ENCODE measurements at places on chromosomes 13 and 19.

GRCh38 chr13:66809485-66809884 lies 420.7 kb downstream of the PCDH9 start:
- DNase-seq = no peak

- DNase-seq = no peak
These were observed 5.8 kb upstream of the JUNB start for GRCh38 chr19:12785431-12786031.

- no peak for DNase-seq
These were observed 2.0 kb upstream of the PVR start for GRCh38 chr19:44641501-44642265.

- DNase-seq = peak; percentile 44
These were observed 37.7 kb upstream of the MCF2L start for GRCh38 chr13:112931028-112931934.

- DNase-seq = no peak
These were observed 18.3 kb downstream of the ZNF587 start for GRCh38 chr19:57867868-57868492.

GRCh38 chr13:48186722-48187121 lies 46.3 kb upstream of the ITM2B start:
- no peak for DNase-seq

- DNase-seq = no peak
These were observed 9.2 kb upstream of the ZNF358 start for GRCh38 chr19:7506385-7507328.

DNA sequence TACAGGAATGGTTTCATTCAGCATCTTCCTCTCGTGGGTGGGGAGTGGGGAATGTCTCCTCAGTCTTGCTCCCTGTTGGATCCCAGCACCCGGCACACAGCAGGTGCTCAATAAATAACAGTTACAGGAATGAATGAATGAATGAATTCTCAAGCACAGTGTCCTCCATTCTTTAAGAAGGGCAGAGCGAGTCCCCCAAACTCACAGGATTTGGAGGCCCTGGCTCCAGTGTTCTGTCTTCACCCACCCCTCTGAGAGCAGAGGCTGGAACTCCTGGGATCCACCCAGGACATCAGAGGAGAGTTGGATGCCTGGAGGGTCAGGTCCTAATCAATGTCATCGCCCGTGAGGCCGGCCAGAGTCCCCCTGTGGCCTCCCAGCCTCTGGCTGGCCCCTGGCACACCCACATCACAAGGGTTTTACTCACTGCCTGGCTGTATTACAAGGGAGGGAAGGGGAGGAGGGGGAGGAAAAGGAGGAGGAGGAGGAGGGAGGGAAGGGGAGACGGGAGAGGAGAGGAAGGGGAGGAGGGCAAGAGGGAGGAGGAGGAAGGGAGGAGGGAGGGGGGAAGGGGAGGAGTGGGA lies 8.7 kb upstream of the CREB3L3 start:
- DNase-seq = no peak

DNA sequence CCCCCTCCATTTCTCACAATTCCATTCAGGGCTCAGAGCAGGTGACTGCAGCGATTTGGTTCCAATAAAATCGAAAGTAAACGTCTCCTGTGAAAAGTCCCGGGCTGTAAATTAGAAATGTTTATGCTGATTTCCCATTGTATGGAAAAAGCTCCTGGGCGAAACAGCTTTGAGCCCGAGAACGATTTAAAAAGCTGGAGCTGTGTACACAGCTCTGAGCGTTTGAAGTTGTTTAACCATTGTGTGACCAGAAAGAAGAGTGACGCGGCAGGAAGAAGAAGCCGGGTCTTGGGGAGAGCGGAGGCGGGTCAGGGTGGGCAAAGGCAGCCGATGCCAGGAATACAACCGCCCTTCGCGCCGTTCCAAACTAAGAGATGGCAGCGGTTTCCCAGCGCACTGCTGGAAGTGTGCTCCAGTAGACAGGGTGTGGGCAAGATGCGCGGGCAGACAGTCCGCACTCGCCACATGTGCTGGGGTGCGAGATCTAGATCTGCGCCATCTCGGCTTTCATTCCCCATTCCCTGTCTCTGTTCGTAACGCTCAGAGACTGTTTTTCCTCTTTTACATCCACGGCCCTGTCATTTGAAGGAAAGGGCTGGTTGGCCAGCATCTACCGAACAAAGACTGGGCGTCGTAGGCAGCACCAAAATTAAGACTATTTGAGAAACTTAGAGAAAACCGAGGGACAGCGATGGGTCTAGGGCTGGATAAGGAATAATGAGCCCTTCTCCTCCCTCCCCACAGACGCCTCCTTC lies 960 bp upstream of the GSX1 start:
- DNase-seq = no peak

GRCh38 chr13:100476963-100477362 lies 111.6 kb downstream of the GGACT start:
- DNase-seq = no peak

DNA sequence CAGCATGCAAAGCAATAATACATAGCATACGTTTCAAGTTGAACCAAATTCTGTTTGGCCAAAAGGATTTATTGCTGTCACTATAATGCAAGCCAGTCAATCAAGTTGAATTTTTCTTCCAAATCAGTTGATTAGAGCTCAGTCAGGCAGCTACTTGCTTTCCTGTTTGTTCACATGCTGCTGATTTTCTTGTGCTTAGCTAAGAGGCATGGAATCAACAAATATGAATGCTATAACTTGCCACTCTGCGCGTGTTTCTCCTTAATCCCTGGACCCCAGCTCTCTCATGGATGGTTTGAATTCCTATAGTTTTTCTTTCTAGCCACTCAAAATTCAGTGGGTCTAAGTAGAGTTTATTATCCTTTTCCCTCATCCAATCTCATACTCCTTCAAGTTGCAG lies 311.3 kb downstream of the KLF5 start:
- no peak for DNase-seq

DNA sequence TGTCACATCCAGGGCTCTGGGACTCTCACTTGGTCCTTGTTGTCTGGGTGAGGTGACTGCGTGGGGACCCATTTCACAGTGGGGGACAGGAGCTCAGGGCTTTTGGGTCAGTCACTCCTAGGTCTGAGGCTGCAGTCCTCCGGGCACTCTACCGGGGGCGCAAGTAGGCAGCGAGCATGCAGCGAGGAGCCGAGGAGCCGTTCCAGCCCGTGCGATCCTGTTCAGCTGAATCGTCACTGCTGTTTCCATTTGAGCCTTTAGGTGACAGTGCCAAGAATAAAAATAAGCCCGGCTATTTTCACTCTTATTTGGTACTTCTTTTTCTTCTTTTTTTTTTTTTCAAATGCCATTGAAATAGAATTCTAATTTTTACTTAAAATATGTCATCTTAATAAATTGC lies 126.5 kb downstream of the ZNF536 start:
- DNase-seq = no peak

- peak; percentile 12 for DNase-seq
These were observed 4.3 kb upstream of the ZNF17 start for GRCh38 chr19:57406516-57407123.

Measured in NCI-H1694 (cell line).